SW 1271 (cell line): ENCODE measurements at places on chromosomes 1 and 21.

DNA sequence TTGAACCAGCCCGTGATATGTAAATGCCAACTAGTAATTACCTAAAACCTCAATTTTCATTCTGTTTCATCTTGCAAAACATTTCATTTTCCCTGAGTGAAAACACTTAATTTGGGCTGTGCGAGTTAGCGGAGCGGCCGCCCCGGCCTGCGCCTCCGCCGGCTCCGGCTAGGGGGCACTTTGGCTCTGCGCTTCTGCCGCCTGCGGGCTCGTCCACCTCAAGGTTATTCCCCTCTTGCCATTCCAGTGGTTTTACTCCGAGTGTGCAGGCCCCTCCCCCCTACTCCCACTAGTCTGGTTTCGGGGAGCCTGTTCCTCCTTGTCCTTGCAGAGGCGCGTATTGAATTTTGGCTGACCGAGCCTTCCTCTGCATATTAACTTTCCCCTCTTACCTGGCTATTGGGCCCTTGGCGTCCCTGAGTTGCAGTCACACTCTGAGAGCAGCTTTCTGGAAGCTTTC lies 55.6 kb downstream of the PEX14 start:
- no peak for DNase-seq

GRCh38 chr1:65317866-65318653 lies 8.7 kb downstream of the DNAJC6 start:
- DNase-seq: no peak

GRCh38 chr1:230259621-230260020 lies 166.5 kb downstream of the PGBD5 start:
- DNase-seq: no peak

GRCh38 chr21:45947296-45947695 lies 34.3 kb upstream of the COL6A1 start:
- DNase-seq: no peak

DNA sequence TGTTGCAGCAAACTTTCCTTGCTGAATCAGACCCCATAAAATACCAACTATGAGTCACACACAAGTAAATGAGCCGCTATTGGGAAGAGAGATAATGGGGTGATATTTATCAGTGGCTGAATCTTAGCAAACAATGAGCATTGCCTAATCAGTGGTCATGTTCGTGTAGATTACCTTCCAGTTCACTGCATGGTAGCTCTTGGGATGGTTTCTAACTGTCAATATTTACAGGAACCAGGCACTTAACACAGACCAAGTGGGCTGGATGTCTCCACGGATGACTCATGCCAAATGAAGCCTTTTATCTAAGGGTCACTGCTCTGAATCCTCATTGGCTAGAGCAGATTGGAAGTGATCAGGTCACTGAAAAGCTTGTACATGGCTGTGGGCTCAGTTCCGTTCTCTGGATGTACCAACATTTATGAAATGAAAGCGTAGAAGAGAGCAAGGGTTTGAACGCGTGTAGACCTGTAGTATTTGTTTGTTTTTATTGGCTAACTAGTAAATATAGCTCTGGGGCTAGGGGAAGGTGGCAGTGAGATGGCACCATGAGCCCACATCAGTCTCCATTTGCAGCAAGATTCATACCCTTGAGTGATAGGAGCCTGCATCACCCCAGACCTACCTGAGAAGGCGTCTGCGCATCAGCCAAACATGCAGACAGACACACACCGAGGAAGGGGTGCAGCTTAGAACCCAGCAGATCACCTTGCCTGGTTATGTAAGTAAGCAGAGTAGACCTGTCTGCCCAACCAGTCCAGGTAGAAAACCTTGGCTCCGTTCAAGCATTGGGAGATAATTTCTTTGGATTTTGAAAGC lies 153.3 kb downstream of the TOMM20 start:
- no peak for DNase-seq

GRCh38 chr1:184803180-184803492 lies 48.5 kb upstream of the EDEM3 start:
- no peak for DNase-seq

DNA sequence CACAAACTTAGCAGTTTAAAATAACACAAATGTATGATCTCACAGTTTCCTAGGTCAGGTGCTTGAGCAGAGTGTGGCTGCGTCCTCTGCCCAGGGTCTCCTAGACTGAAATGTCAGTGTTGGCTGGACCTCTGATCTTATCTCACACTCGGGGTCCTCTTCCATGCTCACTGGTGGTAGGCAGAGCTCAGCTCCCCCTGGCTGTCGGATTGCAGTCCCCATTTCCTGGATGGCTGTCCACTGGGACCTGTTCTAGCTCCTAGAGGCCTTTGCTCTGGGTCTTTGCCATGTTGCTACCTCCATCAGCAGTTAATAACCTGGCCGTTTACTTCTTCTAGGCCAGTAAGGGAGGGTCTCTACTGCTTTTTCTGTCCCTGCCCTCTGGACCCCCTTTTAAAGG lies 107.5 kb downstream of the PCNX2 start:
- no peak for DNase-seq

- DNase-seq: no peak
Observed at GRCh38 chr1:16615253-16616252, 2.2 kb upstream of the NBPF1 start.

GRCh38 chr1:241077386-241078147 lies 279.4 kb downstream of the RGS7 start:
- DNase-seq: no peak

DNA sequence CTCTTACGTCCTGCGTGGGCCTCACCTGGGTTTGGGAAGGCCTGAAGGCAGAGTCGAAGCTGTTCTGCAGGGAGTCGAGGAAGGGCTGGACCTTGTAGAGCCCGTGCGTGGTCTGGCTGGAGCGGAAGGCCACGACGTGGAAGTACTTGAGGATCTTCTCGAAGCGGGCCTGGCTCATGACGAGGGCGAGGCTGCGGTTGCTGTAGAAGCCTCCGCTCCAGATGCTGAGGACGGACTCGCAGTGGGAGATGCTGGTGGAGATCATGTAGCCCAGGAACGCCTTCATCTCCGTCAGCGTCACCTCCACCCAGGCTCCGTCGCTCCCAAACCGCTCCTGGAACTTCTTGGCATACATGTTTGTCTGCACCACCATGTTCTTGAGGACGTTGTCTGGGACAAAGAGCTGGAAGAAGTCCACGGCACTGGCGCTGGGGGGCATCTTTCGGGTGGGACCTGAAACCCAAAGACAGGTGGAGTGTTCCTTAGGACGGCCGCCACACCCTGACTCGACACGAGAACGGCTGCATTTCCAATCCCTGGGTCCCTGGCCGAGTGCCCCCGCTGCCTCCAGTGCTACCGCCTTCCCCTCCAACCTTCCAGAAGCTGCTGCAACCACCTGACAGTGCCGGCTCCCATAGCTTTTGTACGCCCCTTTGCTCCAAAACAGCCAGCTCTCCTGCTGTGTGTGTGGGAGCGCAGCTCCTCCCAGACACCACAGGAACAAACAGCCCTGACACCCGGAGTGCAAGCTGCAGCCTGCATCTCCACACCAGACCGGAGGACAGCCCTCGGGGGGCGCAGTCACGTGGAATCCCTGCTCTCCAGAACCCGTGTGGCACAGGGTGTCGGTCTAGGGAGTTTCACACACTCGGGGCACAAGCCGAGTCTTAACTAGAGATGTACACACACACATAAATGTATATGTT lies 69.0 kb downstream of the PGBD5 start:
- DNase-seq: no peak

- no peak for DNase-seq
Observed at GRCh38 chr1:71792264-71792663, 490.1 kb downstream of the NEGR1 start.

DNA sequence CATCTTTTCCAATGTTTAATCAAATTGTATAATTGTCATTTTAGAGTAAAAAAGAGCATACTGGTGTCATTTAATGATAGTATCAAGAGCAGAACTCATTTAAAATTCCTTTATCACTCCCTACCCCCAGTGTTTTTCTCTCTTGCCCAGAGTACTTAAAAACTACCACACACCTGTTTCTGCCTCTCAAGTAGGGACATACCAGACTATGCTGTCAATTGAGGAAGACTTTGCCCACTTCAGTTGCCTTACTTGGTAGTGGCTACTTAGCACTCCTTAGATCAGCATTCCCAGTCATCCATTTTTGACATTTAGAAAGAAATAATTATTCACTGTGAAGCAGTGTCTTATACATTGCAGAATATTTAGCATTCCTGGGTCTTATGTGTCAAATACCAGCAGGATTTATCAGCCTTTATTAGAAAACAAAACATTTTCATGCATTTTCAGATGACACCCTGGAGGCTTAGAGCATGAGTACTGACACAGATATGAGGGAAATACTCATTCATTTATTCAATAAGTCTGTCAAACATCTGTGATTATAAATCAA lies 127.5 kb upstream of the RGS1 start:
- no peak for DNase-seq

- no peak for DNase-seq
Observed at GRCh38 chr1:229229721-229230139, 41.2 kb upstream of the RAB4A start.

- DNase-seq: peak; percentile 1
Observed at GRCh38 chr1:82485591-82486369, 685.0 kb downstream of the ADGRL2 start.

DNA sequence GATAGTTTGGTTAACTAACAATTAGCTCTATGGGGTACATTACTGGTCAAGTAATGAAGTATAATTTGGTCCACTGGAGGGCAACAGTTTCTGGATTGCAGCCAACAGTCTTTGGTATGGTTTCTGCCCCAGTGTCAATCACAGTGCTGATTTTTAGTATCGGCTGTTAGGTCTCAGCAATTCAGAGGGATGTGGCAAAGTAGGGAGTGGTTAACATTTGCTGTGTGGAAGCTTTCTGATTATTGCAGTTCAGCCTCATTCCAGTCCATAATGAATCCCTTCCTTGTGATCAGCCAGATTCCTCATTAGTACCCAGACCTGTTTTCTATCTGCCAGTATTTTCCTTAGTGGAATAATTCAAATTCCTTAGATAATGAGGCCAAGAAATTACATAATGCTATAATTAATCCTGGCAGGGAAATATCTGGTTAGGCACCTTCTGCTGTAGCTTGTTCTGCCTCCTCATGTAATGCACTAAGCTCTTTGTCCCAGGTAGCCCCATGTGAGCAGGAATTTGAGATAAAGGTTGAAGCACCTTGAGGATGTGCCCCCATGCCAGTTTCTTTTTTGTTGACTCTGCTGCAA lies 14.0 kb downstream of the F3 start:
- no peak for DNase-seq
